Spinal cord (tissue), 10 donors: ENCODE measurements at places on chromosomes 4 and X.

DNA sequence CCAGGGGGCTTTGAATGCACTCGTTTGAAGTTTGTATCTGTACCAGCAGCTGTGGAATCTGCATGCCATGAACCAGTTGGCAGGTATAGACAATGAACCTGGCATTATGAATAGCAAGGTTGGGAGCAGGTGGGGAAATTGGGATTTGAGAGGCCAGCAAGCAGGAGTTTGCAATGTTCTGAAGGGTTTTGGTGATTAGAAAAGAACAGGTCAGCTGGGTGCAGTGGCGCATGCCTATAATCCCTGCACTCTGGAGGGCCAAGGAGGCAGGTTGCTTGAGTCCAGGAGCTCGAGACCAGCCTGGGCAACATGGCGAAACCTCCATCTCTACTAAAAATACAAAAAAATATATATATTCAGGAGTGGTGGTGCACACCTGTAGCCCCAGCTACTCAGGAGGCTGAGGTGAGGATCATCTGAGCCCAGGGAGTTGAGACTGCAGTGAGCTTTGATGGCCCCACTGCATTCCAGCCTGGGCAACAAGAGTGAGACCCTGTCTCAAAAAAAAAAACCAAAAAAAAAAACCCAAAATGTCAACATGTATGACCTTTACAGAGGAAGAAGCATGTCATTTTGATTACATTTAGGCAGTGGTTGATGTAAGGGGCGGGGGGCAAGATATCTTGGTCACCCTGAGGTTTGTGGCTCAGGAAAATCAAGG, 63.9 kb downstream of the TSC22D3 start:
- peaks cover 23% of the 10 kb centered on the region for H3K27me3 ChIP-seq
- DNase-seq = no peak
- H3K4me3 ChIP-seq = no peak overlapping the region
- no peaks in the 10 kb centered on the region for H3K36me3 ChIP-seq
- peaks cover 33% of the 10 kb centered on the region for H3K4me1 ChIP-seq

DNA sequence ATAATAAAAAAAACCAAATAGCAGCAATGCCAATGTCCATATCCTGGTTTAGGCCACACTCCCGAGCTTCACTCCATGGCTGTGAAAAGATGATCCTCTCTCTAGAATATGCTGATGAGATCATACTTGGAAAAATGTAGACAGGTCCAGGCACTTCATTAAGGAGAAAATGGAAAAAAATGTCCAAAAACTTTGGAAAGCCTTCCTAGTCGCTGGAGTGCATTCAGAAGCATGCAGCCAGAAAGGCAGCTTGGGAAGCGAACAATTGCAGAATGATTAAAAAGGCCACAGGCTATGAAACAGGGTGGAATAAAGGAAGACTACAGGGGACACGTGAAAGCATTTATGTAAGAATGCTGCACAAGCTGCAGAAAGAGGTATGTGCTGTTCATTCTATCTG, 165.6 kb upstream of the HCCS start:
- no peak overlapping the region for H3K4me3 ChIP-seq
- no peaks in the 10 kb centered on the region for H3K4me1 ChIP-seq
- H3K36me3 ChIP-seq = no peaks in the 10 kb centered on the region
- no peak overlapping the region for H3K27ac ChIP-seq
- H3K27me3 ChIP-seq = no peaks in the 10 kb centered on the region
- peak; percentile 10 for DNase-seq

- H3K27me3 ChIP-seq = peaks cover 2% of the 10 kb centered on the region
- no peaks in the 10 kb centered on the region for H3K36me3 ChIP-seq
- no peaks in the 10 kb centered on the region for H3K4me1 ChIP-seq
- DNase-seq = no peak
- H3K4me3 ChIP-seq = no peak overlapping the region
- H3K27ac ChIP-seq = no peak overlapping the region
These were observed 290.2 kb downstream of the ZNF674 start for GRCh38 chrX:46255046-46255445.

GRCh38 chr4:150942539-150942938, 72.5 kb downstream of the LRBA start:
- H3K27ac ChIP-seq = no peak overlapping the region
- H3K36me3 ChIP-seq = no peaks in the 10 kb centered on the region
- H3K4me3 ChIP-seq = no peak overlapping the region

- no peak overlapping the region for H3K27ac ChIP-seq
- no peaks in the 10 kb centered on the region for H3K4me1 ChIP-seq
- H3K27me3 ChIP-seq = peaks cover 5% of the 10 kb centered on the region
- H3K36me3 ChIP-seq = no peaks in the 10 kb centered on the region
These were observed 43.1 kb upstream of the FAM9C start for GRCh38 chrX:13087322-13088155.

DNA sequence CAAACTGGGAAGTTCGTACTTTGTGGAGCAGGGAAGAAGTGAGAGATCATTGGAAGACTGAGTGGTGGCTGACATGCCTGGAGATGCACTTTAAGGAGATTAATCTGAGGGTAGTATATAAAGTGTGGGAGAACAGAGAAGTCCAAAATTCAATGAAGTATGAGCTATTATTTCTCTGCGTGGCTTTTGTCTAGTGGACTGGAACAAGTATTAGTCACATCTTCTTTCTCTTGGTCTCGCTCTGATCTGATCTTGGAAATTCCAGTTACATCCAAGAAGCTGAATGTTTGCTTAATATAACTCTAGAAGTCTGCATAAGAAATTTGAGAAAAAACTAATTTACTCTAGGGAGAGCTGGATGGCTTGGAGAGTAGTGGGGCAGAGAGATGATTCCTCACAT, 64.8 kb upstream of the NR0B1 start:
- DNase-seq = no peak
- no peaks in the 10 kb centered on the region for H3K36me3 ChIP-seq
- H3K27ac ChIP-seq = no peak overlapping the region
- H3K4me3 ChIP-seq = no peak overlapping the region

- H3K27ac ChIP-seq = no peak overlapping the region
- H3K4me3 ChIP-seq = no peak overlapping the region
- H3K4me1 ChIP-seq = peaks cover 19% of the 10 kb centered on the region
- peaks cover 23% of the 10 kb centered on the region for H3K27me3 ChIP-seq
These were observed 1.5 kb downstream of the ELF4 start for GRCh38 chrX:130108647-130109428.

- DNase-seq = no peak
- peaks cover 33% of the 10 kb centered on the region for H3K4me1 ChIP-seq
- no peaks in the 10 kb centered on the region for H3K36me3 ChIP-seq
These were observed 1.0 kb downstream of the SHISA3 start for GRCh38 chr4:42398171-42398870.

DNA sequence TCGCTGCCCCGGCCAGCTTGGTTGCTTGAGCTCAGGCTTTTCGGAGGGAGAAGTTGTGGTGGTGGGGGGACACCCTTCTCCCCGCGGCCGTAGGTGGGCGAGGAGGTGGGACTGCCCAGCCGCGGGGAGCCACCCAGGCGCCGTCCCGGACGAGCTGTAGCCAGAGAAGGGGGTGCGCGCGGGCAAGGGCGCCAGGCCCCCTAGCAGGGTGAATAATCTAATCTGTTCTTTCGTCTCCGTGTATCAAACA, 3.1 kb downstream of the MID1IP1 start:
- H3K4me1 ChIP-seq = peaks cover 13% of the 10 kb centered on the region
- no peaks in the 10 kb centered on the region for H3K36me3 ChIP-seq
- no peak for DNase-seq

DNA sequence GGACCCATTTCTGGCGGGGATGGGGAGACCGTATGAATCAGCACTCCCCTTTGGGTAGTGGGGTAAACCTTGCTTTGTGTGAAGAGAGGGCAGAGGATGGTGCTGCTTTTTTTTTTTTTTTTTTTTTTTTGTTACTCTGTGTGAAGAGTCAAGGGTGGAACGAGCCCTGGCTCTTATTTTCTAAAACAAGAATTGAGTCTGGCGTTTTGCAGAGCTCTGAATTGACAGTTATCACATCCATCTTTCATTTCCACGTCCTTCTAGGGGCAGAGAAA, 1.2 kb downstream of the SLAIN2 start:
- no peaks in the 10 kb centered on the region for H3K36me3 ChIP-seq
- no peaks in the 10 kb centered on the region for H3K4me1 ChIP-seq
- peak overlapping the region; percentile 97 for H3K27ac ChIP-seq
- H3K27me3 ChIP-seq = no peaks in the 10 kb centered on the region
- H3K4me3 ChIP-seq = peak overlapping the region; percentile 59

- DNase-seq = no peak
- H3K4me1 ChIP-seq = peaks cover 5% of the 10 kb centered on the region
- H3K27me3 ChIP-seq = peaks cover 4% of the 10 kb centered on the region
- no peak overlapping the region for H3K4me3 ChIP-seq
- H3K27ac ChIP-seq = no peak overlapping the region
- H3K36me3 ChIP-seq = no peaks in the 10 kb centered on the region
These were observed 33.2 kb upstream of the ARSD start for GRCh38 chrX:2962381-2962780.
